ENCODE measurements at places on chromosomes 16 and 17.

- no peak for DNase-seq
These were observed 19.8 kb upstream of the ICAM2 start for GRCh38 chr17:64040206-64040605.

GRCh38 chr16:56257239-56257638, 66.0 kb downstream of the GNAO1 start:
- DNase-seq: no peak

- DNase-seq: no peak
These were observed 8.2 kb downstream of the AMFR start for GRCh38 chr16:56417138-56417537.

GRCh38 chr16:51825779-51826178, 674.7 kb upstream of the SALL1 start:
- no peak for DNase-seq
